GF-D8 (cell line): ENCODE measurements at places on chromosomes 2 and 18.

DNA sequence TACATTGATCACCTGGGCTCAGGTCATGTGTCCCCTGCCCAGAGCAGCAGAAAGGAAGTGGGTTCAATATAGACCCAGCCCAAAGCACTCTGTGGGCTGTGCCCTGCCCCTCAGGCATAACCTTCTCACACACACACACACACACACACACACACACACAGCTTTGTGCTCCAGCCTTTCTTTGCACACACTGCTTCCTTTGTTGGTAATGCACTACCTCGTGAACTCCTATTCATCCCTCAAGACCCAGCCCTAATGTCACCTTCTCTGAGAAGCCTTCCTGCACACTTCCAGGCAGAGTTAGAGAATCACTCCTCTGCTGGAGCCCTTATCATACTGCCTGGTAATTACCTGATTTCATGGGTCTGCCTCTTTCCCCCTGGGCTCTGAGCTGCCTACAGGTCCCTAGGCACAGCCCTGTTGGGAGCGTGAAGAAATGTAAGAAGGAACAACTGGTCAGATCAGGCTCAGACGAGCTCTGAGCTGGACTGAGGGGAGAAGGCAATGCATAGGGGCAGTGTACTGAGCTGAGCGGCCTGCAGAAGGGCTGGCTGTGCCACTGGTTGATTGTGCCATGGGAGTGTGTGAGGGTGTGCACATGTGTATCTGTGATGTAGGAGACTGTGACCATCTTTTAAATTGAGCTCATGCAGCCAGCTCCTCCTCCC, 210.3 kb downstream of the GLI2 start:
- no peak for DNase-seq

DNA sequence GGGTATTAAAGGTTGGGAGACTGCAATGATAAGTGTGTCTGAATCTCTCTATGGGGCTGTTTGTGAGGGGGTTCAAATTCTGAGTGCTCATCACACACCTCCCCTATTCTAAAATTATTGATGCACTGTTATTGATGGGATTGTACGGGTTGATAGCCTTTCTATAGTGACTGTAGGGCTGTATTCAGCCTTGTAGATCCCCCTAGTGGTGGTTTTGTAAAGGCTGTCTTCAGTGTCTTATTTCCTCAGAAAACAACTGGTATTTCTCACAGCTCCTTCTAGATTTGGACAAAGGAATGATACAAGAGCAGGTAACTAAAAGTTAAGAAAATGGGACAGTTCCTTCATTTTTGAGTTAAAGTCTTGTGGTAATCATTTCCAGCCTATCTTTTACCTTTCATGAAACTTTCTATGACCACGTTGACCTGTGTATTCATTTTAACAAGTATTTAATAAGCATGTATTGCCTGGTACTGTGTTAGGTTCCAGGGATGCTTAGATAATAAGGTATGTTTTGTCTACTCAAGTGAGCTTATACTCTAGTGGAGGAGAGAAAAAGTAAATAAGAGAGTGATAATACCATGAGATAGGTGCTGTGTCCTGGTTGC, 21.2 kb downstream of the SMAD4 start:
- DNase-seq: peak; percentile 23

DNA sequence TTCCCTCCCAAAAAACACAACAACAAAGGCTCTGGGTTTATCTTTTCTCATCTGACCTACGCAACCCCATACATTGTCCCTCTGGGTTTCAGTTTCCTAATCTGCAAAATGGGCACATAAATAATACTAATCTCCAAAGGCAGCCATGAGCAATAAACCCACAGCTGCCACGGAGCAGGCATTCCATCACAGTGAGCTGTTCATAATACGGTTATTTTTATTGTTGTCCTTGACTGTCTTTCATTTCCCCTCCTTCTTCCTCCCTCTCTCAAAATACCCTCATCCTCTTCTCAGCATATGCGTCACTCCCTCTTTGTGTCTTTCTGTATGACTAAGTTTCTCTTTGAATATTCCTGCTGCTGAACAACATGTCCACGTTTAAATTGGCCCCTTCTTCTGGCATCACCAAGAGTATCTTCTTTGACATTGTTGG, 129.8 kb upstream of the CAB39 start:
- DNase-seq: no peak

DNA sequence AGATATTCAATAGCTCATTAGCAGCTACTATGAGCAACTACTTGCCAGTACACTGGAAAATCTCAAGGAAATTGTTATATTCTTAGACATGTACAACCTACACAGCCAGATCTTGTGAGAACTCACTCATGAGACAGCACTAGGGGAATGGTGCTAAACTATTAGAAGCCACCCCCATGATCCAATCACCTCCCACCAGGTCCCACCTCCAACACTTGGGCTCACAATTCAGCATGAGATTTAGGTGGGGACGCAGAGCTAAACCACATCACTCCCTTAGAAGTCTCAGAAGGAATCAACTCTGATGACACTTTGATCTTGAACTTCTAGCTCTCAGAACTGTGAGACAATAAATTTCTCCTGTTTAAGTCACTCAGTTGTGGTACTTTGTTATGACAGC, 418.3 kb upstream of the SPHKAP start:
- DNase-seq: no peak

- DNase-seq: no peak
These were observed 35.3 kb downstream of the PDIA6 start for GRCh38 chr2:10777111-10777841.

- no peak for DNase-seq
These were observed 536.1 kb downstream of the SOX11 start for GRCh38 chr2:6228251-6228650.

GRCh38 chr18:70047931-70048603, 100.4 kb upstream of the CD226 start:
- DNase-seq: no peak

GRCh38 chr18:75330308-75330707, 97.2 kb downstream of the SMIM21 start:
- DNase-seq: no peak

GRCh38 chr18:45871431-45872084, 46.1 kb downstream of the SIGLEC15 start:
- DNase-seq: no peak

DNA sequence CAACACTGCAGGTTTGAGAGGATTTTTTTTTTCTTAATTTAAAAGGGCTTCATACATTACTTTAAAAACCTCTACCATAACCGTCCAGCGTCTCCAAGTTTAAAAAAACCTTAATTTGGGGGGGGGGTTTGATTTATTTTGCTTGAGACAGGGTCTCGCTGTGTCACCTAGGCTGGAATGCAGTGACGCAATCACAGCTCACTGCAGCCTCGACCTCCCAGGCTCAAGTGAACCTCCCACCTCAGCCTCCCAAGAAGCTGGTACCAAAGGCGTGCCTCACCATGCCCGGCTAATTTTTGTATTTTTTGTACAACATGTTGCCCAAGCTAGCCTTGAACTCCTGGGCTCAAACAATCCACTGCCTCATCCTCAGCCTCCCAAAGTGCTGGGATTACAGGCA, 36.9 kb downstream of the ADAM17 start:
- DNase-seq: no peak

DNA sequence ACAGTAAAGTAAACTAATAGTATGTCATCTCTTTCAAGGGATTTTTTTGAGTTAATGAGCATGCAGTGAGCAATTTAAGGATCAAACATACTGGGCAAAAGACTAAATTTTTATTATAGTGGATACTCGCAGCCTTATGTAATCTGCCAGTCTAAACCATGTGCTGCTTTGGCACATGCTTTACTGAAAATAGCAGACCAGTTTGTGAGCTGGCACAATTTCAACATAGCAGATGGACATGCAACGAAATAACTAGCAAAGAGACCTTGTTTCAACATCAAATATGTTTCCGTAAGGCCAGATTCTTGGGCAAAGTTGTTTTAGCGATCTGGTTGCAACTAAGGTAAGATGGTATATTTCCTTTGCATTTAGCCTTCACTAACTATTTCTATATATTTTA, 807.3 kb downstream of the NR4A2 start:
- no peak for DNase-seq

GRCh38 chr2:195613922-195614321, 43.1 kb upstream of the SLC39A10 start:
- no peak for DNase-seq

DNA sequence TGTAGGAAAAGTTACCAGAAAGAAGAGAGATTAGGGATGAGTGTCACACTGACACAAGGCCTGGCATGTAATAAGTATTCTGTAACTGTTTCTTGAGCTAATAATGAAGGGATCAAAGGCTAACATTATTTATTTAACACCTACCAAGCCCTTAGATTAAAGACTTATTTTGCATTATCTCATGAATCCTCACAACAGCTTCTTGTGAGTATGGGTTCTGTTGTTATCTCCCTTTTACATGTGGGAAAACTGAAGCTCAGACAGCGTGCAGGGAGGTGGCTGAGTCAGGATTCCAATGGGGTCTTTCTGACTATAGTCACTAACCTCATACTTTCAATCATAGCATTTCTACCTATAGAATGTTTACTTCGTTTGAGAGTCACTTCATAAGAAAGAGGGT, 79.0 kb upstream of the PROKR1 start:
- no peak for DNase-seq

- DNase-seq: no peak
These were observed 46.9 kb downstream of the GCA start for GRCh38 chr2:162390801-162391200.

- DNase-seq: peak; percentile 35
These were observed 533 bp downstream of the CXCR4 start for GRCh38 chr2:136117391-136117841.

DNA sequence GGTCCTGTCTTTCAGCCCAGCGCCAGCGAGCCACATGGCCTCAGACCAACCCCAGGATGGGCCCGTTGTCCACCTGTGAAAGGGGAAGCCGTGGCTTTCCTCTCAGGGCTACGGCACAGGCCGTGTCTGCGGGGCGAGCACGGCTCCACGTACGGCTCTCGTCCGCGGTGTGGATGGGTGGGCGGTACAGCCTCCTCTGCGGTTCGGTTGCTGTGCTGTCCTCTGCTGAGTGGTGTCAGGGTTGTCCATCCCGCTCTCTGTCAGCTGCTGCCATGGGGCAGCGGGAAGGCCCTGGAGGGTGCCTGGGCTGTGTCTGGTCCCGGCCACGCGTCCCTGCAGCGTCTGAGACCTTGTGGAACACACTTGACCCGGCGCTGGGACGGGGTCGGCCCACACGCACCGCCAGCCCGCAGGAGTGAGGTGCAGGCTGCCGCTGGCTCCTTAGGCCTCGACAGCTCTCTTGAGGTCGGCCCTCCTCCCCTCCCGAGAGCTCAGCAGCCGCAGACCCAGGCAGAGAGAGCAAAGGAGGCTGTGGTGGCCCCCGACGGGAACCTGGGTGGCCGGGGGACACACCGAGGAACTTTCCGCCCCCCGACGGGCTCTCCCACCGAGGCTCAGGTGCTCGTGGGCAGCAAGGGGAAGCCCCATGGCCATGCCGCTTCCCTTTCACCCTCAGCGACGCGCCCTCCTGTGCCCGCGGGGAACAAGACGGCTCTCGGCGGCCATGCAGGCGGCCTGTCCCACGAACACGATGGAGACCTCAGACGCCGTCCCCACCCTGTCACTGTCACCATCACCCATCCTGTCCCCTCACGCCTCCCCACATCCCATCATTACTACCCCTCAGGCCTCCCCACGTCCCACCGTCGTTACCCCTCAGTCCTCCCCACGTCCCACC, 128.7 kb downstream of the NFATC1 start:
- DNase-seq: no peak

GRCh38 chr2:55848096-55848495, 75.5 kb downstream of the EFEMP1 start:
- DNase-seq: no peak

DNA sequence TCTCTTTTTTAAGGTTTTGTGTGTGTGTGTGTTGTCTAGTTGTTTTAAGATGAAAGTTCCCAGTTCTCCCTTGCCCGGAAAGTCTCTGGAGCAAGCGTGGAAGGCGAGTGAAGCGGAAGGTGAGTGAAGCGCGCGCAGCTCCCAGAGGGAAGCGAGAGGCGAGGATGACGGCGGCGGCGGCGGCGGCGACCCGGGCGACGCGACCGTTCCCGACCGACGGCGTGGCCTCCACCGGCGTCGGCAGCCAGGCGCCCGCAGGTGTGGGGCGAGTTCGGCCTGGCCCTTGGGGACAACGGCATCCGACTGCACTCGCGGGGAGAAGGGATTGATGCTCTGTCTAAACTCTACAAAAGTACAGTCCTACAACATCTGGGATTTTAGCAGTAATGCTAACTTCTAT, 321.9 kb downstream of the CELF4 start:
- no peak for DNase-seq

DNA sequence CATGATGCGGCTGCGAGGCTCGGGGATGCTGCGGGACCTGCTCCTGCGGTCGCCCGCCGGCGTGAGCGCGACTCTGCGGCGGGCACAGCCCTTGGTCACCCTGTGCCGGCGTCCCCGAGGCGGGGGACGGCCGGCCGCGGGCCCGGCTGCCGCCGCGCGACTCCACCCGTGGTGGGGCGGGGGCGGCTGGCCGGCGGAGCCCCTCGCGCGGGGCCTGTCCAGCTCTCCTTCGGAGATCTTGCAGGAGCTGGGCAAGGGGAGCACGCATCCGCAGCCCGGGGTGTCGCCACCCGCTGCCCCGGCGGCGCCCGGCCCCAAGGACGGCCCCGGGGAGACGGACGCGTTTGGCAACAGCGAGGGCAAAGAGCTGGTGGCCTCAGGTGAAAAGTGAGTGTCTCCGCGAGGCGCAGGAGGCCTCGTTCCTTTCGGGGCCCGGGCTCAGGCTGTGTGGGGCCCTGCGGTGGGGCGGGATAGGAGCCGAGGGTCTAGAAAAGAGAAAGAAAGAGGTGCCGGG, 520 bp downstream of the GLS start:
- DNase-seq: no peak

- no peak for DNase-seq
These were observed 84.7 kb downstream of the LYPD6 start for GRCh38 chr2:149415086-149415485.

GRCh38 chr2:205679410-205680009, 2.8 kb upstream of the NRP2 start:
- no peak for DNase-seq

DNA sequence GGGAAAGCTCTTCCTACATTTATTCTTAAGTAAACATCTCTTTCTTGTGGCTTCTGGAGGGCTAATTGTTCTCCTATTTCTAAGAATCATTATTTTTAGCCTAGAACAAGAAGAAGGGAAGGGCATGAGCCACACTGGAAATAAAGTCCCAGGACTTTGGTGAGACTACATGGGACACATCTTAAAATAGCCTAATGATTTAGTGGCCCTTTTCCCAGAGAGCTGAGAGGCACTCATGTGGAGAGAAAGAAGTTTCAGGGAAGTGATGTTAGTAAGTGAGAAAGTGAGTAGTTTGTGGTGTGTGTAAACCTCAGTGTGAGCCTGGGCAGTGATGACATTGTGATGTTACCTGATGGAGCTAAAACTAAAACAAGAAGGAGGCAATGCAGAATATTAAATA, 14.6 kb downstream of the ITGA4 start:
- DNase-seq: no peak

GRCh38 chr2:220215785-220216184, 588.4 kb downstream of the SLC4A3 start:
- DNase-seq: no peak

GRCh38 chr18:50898919-50899318, 20.0 kb downstream of the ME2 start:
- no peak for DNase-seq
